ENCODE measurements at places on chromosomes 11 and 22.

DNA sequence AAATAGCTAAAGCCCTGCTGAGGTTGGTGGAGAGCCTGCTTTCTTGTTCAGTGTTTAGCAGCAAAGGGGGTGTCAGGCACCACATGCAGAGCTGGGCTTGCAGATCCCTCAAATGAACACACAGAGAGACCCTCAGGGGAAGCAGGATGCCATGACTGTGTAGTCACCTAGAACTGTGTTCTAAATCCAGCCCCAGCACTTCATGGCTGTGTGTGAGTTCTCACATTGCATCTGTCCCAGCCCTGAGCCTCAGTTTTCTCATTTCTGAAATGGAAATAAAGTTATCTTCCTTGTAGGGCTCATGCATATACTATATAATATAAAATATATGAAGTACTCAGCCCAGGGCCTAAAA lies 47.1 kb downstream of the CWC15 start:
- DNase-seq: no peak

- DNase-seq: no peak
Observed at GRCh38 chr22:36439481-36440271, 41.8 kb downstream of the TXN2 start.

DNA sequence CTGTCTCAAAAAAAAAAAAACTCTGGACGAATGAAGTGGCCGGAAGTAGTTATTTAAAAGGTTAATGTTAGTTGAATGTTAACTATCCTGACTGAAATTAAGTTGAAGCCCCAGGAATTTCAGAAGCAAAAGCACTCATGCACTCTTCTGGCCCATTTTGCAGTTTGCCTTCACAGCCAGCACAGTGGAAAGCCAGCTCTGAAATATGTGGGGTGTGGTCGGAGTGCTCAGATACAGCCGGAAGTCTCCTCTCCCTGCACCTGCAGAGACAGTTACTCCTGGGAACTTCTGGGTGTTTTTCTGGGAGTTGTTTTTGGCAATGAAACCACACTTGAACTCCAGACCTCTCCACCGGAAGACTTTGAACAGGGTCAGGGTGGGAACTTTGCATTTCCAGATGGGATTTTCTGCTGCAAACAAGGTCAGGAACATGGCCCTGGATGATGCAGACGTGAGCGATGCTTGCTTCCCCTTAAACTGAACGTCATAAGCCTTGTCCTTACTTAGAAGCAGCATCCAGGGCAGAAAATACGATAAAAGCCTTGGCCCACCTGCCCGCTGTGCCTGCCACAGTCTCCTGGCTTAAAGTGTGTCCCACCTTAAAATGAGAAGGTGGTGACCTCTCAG lies 21.5 kb upstream of the CABP2 start:
- DNase-seq: no peak

GRCh38 chr11:44483919-44484610 lies 81.4 kb upstream of the CD82 start:
- no peak for DNase-seq

- no peak for DNase-seq
Observed at GRCh38 chr11:20315800-20316199, 47.7 kb upstream of the HTATIP2 start.

- DNase-seq: no peak
Observed at GRCh38 chr11:69603111-69603836, 37.7 kb upstream of the CCND1 start.

DNA sequence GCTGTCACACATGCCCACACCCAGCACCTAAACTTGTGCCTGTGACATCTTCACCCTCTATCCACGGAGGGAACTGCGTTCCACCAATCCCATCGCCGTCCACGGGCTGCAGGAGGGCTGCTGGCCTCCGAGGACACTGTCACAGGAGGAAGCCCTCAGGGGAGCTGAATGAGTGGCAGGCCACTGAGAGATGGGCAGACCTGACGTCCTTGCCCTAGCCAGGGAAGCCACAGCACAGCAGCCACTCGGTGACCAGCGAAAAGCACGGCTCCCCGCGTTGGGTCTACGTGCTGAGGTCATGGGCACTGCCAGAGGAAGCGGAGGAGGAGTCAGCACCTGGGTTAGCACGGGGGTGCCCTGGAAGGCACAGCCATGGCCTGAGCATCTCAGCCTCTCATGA lies 50.5 kb downstream of the IGSF9B start:
- no peak for DNase-seq

DNA sequence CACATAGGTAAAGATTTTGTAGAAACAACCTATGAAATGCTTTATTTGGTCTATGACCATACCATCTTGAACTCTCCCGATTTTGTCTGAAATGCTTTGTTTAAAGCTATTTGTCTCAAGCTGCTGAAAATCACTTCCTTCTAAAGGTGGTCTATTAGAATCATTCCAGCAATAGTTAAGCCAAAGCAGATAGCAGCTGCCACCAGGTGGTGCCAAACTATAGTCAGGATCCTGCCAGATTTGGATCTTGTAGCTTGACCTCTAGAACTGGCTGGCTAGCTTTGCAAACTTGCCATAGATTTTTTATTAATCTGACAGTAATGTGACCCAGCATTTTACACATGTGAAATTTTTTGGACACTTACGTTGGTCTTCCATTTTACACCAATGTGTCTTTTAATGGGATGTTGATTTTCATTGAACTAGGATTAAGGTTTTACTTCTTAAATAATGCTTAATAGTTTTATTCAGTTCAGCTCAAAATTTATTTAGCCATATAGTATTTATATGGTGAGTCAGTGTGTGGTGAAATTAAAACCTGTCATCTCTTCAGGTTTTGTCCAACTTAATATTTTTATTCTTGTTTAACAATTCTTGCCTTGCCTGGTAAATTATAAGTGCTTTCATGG lies 19.7 kb downstream of the CTR9 start:
- peak; percentile 20 for DNase-seq
